Breast epithelium (tissue), 4 donors: ENCODE measurements at places on chromosomes 12 and 14. TPM values are rescaled to one million over a fixed set of nuclear protein-coding genes. Genes with fewer than 3 reads are reported as not detected.

- no peak for DNase-seq
- no peak overlapping the region for H3K27ac ChIP-seq
- no peak overlapping the region for H3K4me3 ChIP-seq
- H3K4me1 ChIP-seq: no peaks in the 10 kb centered on the region
- no peaks in the 10 kb centered on the region for H3K27me3 ChIP-seq
Measured at GRCh38 chr12:2195085-2195484, 142.3 kb downstream of the CACNA1C start.

GRCh38 chr12:94987801-94988200 lies 15.7 kb downstream of the NDUFA12 start:
- H3K4me1 ChIP-seq: no peaks in the 10 kb centered on the region
- DNase-seq: no peak
- H3K4me3 ChIP-seq: no peak overlapping the region
- no peaks in the 10 kb centered on the region for H3K27me3 ChIP-seq

The OTX2 gene
- total RNA-seq: not detected

The HOXC9 gene
- total RNA-seq: 3.8 TPM

The POMT2 gene
- 25.2 TPM for total RNA-seq

DNA sequence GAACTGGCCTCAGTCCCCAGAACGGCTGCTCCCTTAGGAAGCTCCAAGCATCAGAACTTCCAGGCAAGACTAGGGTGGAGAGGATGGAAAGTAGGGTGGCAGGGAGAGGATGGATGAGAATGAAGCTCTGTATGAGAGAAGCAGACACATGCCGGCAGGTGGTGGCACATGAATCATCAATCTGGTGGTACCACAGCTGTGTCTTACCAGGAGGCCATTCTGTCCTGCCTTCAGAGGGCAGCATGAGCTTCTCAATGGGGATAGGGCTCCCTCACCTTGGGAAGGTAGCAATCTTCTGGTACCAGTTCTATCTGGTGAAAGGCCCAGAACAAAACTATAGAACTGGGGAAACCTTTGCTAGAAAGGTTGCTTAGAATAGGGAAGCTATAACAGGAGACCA lies 55.4 kb upstream of the PYGL start:
- H3K4me1 ChIP-seq: no peaks in the 10 kb centered on the region
- H3K36me3 ChIP-seq: no peaks in the 10 kb centered on the region
- H3K4me3 ChIP-seq: no peak overlapping the region

- DNase-seq: no peak
- no peaks in the 10 kb centered on the region for H3K27me3 ChIP-seq
- H3K36me3 ChIP-seq: peaks cover 5% of the 10 kb centered on the region
- no peak overlapping the region for H3K4me3 ChIP-seq
Measured at GRCh38 chr12:109919456-109919855, 19.4 kb downstream of the TCHP start.

The ACTR6 gene
- total RNA-seq: 11.2 TPM

The SERPINA5 gene
- total RNA-seq: 32.9 TPM

- H3K27ac ChIP-seq: no peak overlapping the region
- DNase-seq: no peak
- H3K27me3 ChIP-seq: no peaks in the 10 kb centered on the region
Measured at GRCh38 chr12:22477166-22477893, 67.0 kb downstream of the C2CD5 start.

The MMP19 gene
- 21.9 TPM for total RNA-seq

The NFE2 gene
- total RNA-seq: 0.33 TPM
